Stimulated activated CD4-positive, alpha-beta T cell treated with anti-CD3 and anti-CD28 coated beads, TNF-alpha, amount 100 ng/mL, for 1 hour (primary cell): ENCODE measurements at places on chromosomes 7 and 10.

- DNase-seq, result no peak
Measured at GRCh38 chr10:49599546-49599945, 10.6 kb upstream of the SLC18A3 start.

DNA sequence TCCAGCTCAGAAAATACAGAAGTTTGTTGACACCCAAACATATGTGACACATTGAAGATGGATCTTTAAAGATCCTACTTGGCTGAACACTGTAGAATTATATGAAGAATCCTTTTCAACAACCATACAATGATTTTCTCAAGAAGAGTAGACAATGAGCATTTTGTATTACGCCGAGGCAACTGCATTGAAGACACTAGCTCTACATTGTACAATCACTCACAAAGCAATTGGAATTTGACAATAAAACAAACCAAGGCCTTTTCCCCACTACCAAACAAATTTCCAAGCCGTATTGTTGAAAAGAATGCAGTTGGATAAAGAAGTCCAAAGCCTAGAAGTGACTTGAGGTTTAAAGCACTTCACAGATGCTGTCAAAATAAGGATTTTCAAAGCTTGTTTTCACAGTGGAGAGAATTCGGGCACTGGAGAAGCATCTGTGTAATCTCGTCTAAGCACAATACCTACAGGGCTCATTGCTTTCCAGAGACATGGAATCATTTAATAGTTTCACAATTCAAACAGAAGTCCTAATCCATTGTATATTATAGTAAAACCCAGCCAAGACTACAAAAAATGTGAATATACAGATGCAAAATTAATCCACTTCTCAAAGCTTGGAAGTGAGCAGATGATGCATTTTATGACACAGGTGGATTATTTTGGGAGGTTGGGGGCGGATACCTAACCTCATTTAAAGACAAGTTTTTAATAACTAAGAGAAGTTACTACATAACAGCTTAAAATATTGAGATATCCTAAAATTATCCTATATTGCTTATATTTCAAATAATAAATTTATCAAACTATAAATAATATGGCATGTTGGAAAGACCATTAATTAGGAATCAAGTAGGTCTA lies 78.6 kb downstream of the SORCS1 start:
- no peak for DNase-seq

GRCh38 chr10:96208946-96209345 lies 62.4 kb downstream of the BLNK start:
- DNase-seq, result no peak

- DNase-seq, result no peak
Measured at GRCh38 chr10:131494451-131494850, 182.9 kb upstream of the TCERG1L start.

DNA sequence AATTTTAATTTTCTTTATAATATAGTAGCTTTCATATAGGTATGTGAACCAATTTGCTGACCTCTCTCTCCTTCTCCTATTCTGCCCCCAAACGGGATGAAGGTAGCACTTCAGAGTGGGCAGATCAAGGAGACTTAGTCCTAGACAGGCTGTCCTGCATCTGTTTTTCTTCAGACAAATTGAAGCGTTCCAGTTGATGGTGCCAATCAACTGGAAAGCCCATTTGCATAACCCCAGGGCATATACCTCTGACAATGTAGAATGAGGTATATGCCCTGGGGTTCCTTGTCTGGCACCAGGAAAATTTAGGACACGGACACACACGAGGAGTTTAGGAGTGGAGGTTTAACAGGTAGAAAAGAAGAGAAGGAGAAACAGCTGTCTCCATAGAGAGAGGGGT lies 502.9 kb downstream of the HTR7 start:
- no peak for DNase-seq

DNA sequence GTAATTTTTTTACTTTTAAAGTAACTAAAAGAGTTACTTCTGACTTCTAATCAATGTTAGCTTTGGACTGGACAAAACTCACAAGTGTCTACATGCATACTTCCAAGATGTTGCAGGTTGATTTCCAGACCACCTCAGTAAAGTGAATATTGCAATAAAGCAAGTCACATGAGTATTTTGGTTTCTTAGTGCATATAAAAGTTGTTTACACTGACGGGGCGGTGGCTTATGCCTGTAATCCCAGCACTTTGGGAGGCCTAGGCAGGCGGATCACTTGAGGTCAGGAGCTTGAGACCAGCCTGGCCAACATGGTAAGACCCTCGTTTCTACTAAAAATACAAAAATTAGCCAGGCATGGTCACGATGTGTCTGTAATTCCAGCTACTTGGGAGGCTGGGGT lies 40.8 kb downstream of the PANK1 start:
- no peak for DNase-seq

- no peak for DNase-seq
Measured at GRCh38 chr7:116554436-116554835, 29.6 kb downstream of the CAV1 start.

GRCh38 chr7:70446448-70447143 lies 685.3 kb upstream of the GALNT17 start:
- DNase-seq, result no peak

- no peak for DNase-seq
Measured at GRCh38 chr10:17689137-17689536, 45.2 kb downstream of the STAM start.

- DNase-seq, result no peak
Measured at GRCh38 chr10:129689671-129690071, 222.6 kb downstream of the MGMT start.
